ENCODE measurements at places on chromosomes 7 and 10. TPM values are rescaled to one million over a fixed set of nuclear protein-coding genes. Genes with fewer than 3 reads are reported as not detected.

DNA sequence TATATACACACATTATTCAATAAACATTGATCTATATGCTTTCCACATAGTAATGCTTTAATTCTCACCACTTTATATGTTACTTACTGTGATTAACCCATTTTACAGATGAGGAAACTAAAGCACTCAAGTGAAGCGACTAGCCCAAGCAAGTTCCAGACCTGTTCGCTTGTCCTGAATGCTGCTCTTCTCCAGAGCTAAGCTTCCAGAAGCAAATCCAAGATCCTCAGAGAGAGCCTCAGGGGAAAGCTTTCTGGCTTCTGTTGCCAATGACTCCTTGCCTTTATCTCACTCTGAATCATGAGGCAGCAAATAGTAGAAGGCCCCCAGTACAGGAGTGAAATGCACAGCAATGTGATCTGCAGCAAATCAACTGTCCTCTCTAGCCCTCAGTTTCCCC, 32.2 kb downstream of the XPNPEP1 start:
- DNase-seq = no peak

Gene TPST1
- 63.3 TPM for total RNA-seq

Gene BCAP29
- total RNA-seq = 43.4 TPM

DNA sequence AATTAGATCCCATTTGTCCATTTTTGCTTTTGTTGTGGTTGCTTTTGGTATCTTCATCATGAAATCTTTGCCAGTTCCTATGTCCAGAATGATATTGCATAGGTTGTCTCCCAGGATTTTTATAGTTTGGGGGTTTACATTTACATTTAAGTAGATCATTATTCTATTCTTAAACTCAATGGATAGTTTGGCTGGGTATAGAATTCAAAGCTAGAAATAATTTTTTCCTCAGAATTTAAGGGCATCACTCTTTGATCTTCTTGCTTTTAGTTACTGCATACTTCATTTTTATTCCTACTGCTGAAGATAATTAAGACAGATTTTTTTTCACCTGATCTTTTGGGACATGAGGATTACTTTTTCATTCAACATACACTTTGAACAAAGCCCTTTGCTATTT, 29.8 kb downstream of the SFR1 start:
- no peak for DNase-seq

- DNase-seq = no peak
These were observed 37.6 kb downstream of the ATOH7 start for GRCh38 chr10:68194290-68194689.

Gene PRXL2A
- total RNA-seq = 69.5 TPM

Gene MEIG1
- total RNA-seq = not detected

GRCh38 chr10:92278996-92279696, 11.7 kb downstream of the CPEB3 start:
- no peak for DNase-seq

DNA sequence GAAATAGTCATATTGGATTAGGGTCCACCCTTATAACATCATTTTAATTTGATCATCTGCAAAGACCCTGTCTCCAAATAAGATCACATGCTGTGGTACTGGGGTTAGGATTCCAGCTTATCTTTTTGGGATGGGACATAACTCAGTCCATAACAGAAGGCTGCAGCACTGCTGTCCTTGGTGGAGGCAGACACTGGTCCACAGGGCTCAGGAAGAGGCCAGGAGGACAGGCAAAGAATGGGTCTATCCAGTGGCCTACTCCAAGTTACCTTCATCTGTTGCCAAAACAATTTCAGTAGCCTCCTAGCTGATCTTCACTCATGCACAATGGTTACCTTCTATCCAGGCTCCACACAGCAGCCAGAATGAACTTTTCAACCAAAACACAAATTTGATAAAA, 387.0 kb downstream of the GRID1 start:
- no peak for DNase-seq

Gene STK31
- total RNA-seq = 0.20 TPM

Gene EFCAB10
- total RNA-seq = not detected

Gene ARHGEF35
- total RNA-seq = 10.3 TPM

Gene DBF4
- 11.4 TPM for total RNA-seq

- DNase-seq = no peak
These were observed 34.2 kb downstream of the GPER1 start for GRCh38 chr7:1121886-1122831.

Gene PRKAR1B
- total RNA-seq = 12.5 TPM

Gene PALD1
- total RNA-seq = 8.6 TPM

Gene LRIT1
- total RNA-seq = not detected

Gene ENKUR
- total RNA-seq = 0.39 TPM

- no peak for DNase-seq
These were observed 14.9 kb downstream of the DLG5 start for GRCh38 chr10:77911535-77912123.

Gene DIP2C
- 16.7 TPM for total RNA-seq

DNA sequence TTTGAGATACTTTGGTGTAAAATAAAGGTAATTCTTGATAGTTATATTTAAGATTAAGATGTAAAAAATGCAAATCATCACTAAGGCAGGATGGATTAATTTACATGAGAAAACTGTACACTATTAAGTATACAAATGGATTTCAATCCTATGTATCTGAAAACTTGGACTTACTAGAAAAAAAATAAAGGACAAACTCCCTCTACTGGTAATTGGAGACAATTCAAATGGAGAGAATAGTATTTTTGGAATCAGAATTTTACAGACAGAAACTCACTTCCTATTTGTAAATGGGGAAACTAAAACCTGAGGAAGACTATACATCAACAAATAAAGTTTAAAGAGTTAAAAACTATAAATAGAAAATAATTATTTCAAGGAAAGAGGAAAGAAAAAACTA, 62.6 kb downstream of the CUL2 start:
- DNase-seq = peak; percentile 16
